H4 (cell line): ENCODE measurements at places on chromosomes 3 and 15.
A peak's percentile ranks its signal among the peaks of the same experiment; 100 is the strongest.

- no peak for DNase-seq
Measured at GRCh38 chr3:101849714-101850245, 466 bp downstream of the NFKBIZ start.

DNA sequence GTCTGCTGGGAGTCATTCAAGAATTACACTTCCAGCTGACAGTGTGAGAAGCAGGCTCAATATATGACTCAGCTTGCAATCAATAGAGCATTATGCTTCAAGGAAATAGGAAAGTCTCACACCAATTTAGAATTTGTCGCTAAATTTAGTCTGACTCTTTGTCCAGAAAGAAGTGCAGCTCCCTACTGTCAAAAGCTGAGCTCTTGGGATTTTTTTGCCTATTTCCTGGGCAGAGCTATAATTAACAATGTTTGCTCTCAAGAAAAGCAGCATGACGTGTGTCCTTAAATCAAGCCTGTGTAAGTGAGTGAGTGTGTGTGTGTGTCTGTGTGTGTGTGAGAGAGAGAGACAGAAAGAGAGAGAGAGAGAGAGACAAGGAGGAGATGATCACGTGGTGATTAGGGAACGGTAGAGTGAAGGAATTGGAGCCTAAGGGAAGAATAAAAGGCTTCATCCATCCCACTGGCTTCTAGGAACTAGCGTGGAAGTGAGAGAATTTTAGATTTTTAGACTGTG, 16.4 kb upstream of the SLC35G2 start:
- peak; percentile 86 for DNase-seq

GRCh38 chr15:98903377-98904018, 104.1 kb downstream of the PGPEP1L start:
- no peak for DNase-seq

DNA sequence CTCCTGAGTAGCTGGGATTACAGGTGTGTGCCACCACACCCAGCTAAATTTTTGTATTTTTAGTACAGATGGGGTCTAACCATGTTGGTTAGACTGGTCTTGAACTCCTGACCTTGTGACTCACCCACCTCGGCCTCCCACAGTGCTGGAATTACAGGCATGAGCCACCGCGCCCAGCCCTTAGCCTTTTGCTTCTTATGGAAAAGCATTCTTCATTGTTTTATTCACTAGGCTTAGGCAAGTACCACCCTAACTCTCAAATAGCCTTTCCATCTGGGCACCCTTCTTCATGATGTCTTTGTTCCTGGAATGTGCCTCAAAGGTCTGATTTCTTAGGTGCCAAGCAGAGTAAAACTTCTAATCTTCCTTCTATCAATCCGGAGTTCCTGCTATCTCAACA, 641.8 kb downstream of the FHIT start:
- peak; percentile 3 for DNase-seq

DNA sequence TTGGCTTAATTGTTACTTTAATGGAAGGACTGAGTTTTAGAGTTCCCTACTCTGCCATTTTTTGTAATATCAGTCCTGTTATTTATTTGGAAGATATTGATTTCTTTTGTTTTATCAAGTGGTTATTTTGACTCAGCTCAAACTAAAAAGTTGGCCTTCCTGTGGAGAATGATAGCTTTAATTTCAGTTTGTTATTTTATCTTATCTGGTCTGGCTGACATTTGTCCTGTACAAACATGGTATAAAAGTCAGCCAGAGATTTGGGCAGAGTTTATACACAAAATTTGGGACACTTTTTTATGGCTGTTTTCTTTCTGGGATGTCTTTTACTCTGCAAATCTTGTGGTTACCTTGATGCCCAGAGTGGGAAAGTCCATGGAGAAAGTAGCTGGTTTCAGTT, 41.4 kb upstream of the DNAJC19 start:
- DNase-seq = no peak

DNA sequence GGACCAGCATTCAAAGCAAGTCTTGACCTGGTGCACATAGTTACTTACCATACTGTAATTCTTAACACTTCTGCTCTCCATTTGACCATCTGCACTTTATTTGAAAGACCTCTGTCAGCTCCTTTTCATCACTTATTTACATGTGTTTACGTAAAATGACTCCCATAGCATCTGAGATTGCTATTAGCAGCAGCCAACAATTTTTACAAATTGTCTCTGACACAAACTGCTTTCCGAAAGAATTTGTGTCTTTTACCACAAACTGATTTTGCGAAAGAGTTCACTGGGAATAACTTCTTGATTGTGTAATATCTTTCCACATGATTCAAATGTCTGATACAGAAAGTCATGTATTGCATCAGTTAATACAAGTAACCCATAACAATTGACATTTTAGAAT, 144.1 kb upstream of the PEX5L start:
- peak; percentile 29 for DNase-seq
